T-helper 2 cell treated with Interferon-gamma antibody and Interleukin-4, amounts not matched to agents 5 μg/mL and 100 μg/mL, for 36 hours (primary cell): ENCODE measurements at places on chromosomes 16 and 17.

DNA sequence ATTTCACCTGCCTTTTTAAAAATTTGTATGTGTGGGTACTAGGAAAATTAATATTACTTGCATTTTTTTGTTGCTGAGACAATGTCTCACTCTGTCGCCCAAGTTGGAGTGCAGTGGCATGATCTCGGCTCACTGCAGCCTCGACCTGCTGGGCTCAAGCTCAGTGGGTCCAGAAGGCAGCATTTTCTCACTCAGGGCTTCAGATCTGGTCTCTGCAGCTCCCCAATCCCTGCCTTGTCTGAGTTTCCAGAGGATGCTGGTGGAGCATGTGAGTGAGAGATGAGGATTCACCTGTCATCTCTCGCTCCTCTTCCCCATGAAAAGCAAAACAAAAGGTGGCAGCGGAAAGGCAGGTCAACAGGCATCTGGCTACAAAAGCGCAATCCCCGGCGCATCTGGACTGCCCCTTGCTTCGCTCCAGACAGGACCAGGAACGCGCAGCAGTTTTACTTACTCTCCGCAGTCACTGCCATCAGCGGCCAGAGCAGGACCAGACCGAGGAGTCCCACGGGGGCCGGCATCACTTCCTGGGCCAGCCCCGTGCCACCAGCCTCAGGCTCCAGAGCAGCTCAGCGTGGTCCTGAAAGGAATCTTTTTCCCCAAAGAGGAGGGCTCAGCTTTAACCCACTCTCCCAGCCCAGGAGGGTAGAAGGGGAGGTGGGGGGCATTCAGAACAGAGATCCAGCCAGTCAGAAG is 59.9 kb downstream of the LITAF start:
- no peak for DNase-seq

- DNase-seq: peak; percentile 39
Measured at GRCh38 chr16:1770328-1771187, 785 bp downstream of the NME3 start.

- DNase-seq: no peak
Measured at GRCh38 chr16:82384017-82384416, 214.0 kb upstream of the MPHOSPH6 start.

- no peak for DNase-seq
Measured at GRCh38 chr17:5557485-5557884, 26.8 kb downstream of the NLRP1 start.

GRCh38 chr16:75494184-75494583 is 1.1 kb downstream of the CHST6 start:
- no peak for DNase-seq

DNA sequence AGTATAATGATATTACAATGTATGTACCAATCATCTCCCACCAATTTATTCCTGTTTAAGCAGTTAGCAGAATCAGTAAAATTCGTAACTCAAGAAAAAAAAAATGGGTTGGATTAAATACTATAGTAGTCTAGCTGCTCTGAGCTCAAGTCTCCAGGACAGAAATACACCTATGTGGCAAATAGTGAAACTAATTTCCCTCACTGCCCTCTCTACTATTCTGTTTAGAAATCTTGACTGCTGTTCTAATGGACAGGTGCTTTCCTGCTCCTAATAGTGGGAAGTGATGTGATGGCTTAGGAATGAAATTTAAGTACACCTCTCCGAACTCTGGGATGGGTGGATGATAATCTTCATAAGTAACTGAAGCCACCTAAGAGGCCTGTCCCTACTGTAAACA is 175.7 kb downstream of the KCNJ2 start:
- no peak for DNase-seq

- no peak for DNase-seq
Measured at GRCh38 chr17:81070541-81071246, 35.7 kb downstream of the BAIAP2 start.

GRCh38 chr17:30393491-30393890 is 14.8 kb downstream of the CPD start:
- no peak for DNase-seq

GRCh38 chr17:41642252-41643156 is 18.1 kb upstream of the KRT17 start:
- no peak for DNase-seq

DNA sequence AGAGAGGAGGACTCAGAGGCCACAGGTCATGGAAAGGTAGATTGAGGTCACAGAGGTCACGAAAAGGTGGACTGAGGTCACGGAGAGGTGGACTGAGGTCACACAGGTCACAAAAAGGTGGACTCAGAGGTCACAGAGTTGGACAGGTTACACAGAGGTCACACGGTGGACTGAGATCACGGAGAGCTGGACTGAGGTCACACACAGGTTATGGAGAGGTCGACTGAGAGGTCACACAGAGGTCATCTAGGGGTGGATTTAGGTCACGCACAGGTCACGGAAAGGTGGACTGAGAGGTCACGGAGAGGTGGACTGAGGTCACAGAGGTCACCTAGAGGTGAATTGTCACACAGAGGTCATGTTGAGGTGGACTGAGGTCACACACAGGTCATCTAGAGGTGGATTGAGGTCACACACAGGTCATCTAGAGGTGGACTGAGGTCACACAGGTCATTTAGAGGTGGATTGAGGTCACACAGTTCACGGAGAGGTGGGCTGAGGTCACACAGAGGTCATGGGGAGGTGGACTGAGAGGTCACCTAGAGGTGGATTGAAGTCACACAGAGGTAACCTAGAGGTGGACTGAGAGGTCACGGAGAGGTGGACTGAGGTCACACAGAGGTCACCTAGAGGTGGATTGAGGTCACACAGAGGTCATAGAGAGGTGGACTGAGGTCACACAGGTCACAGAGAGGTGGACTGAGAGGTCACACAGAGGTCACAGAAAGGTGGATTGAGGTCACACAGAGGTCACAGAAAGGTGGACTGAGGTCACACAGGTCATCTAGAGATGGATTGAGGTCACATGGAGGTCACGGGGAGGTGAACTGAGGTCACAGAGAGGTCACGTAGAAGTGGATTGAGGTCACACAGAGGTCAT is 26.7 kb upstream of the JPT2 start:
- no peak for DNase-seq

- no peak for DNase-seq
Measured at GRCh38 chr16:78390508-78391324, 291.3 kb downstream of the WWOX start.

- no peak for DNase-seq
Measured at GRCh38 chr17:15958484-15958854, 13.5 kb downstream of the ADORA2B start.

DNA sequence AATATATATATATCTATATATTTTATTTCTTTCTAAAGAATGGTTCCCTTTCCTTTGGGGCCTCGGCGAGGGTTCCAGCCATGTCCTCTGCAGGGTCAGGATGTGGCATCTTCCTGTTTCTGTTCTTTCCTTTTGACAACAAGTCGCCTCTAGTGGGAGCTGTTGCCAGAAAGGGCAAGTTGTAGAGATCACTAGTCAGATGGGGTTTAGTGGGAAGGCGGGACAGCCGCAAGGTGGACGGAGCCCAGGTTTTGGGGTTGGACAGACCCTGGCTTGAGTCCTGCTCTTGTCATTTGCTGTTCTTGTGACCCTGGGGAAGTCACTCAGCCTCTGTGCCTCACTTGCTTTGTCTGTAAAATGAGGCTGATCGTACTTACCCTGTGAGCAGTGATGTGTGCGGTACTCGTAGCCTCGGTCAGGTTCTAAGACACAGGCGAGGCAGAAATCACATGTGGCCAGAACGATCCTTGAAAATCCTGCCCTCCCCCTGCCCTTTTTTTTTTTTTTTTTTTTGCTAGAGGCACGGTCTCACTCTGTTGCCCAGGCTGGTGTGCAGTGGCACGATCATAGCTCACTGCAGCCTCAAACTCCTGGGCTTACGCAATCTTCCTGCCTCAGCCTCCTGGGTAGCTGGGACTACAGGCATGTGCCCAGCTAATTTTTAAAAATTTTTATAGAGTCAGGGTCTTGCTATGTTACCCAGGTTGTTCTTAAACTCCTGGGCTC is 80.1 kb downstream of the ABCC6 start:
- no peak for DNase-seq

DNA sequence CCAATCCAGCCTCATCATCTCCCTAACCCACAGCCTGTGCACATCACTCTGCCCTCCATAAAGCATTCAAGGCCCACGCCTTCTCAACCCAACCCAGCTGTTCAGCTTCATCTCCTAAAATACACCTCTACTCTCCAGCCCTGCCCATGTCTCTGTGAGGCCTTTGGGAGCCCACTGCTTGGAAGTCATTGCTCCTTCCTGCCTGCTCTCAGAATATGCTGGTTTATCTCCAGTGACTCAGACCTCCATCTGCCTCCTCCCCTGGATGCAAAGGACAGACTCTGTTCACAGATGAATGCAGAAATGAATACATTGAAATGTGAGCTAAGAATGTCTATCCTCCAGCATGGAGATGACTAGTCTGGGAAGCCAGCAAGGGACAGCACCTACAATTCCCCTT is 19.0 kb downstream of the KCNG4 start:
- no peak for DNase-seq

DNA sequence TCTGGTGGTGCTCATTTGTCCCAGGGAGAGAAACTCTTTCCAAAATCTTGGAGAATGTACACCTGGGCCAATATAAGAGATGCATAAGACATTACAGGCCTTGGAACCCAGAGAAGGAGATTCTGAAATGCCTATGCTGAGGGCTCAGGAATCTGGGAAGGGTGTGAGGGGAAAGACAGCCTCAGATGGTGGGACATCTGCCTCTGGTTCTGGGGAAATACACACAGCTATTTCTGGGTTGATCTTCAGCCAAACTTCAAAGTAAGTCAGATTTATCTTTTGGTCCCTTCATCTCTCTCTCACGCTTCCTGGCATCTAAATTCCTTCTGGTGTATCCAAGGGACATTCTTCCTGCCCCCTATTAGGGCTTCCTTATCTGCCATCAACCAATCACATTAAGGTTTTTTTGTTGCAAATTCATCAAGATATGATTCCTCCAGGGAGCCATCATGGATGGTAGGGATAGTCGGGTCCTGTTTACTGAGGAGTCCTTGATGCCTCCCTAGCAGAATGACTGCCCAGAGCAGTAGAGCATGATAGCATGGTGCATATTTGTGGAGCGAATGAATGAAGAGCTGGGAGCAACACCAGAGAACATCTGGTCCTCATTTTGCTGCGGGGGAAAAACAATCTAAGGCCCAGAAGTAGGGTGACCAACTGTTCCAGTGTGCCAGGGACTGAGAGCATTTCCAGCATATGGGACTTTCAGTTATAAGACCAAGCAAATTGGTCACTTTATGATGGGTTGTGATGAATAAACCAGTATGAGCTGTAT is 35.7 kb upstream of the DYNLL2 start:
- DNase-seq: no peak

- DNase-seq: no peak
Measured at GRCh38 chr17:73921306-73921705, 277.1 kb upstream of the SDK2 start.

- DNase-seq: no peak
Measured at GRCh38 chr16:16019488-16019887, 70.1 kb downstream of the ABCC1 start.

DNA sequence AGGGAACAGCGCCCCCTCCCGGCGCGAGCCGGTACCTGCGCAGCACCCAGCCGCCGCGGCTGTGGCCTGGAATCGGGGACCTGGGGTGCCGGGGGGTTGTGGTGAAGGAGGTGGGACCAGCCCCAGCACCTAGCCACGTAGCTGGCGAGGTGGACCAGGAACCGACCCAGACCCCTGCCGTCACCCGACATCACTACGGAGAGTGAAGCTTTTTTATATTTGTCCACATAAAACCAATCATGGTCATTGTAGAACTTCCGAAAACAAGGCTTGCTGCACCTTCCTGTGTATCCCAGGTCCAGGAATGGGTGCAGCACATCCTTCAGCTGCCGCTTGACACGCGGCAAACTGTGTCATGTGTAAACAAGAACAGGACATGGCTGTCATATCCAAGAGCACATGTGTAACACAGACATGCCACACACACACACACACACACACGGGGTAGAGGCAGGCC is 1.3 kb downstream of the HBQ1 start:
- no peak for DNase-seq

GRCh38 chr16:2428784-2429033 is 538 bp upstream of the CCNF start:
- no peak for DNase-seq

- DNase-seq: no peak
Measured at GRCh38 chr17:66725956-66726355, 109.0 kb upstream of the CACNG5 start.

GRCh38 chr16:57906382-57907316 is 64.3 kb downstream of the CNGB1 start:
- DNase-seq: no peak

DNA sequence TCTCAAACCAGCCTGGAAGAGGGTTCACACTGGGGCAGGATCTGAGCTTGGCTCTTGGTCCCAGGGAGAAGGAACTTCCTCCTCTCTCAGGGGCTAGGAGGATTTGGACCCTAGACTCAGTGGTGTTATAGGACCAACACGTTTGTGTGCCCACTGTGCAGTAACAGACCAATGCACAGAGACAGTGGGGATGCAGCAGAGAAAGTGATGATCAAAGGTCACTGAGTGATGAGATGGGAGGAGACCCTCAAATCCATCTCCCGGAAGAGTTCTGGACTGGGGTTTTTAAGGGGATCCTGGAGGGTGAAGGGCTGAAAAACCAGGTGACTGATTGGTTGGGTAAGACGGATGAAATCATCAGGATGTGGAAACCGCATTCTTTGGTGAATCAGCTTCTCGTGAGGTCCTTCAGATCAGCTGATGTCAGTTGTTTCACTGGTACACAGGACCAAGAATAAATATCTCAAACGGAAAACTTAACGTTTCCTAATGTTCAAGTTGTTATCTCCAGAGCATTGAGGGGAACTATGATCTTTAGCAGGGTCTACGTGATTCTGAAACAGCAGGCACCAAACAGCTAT is 3.3 kb upstream of the VAC14 start:
- DNase-seq: no peak

DNA sequence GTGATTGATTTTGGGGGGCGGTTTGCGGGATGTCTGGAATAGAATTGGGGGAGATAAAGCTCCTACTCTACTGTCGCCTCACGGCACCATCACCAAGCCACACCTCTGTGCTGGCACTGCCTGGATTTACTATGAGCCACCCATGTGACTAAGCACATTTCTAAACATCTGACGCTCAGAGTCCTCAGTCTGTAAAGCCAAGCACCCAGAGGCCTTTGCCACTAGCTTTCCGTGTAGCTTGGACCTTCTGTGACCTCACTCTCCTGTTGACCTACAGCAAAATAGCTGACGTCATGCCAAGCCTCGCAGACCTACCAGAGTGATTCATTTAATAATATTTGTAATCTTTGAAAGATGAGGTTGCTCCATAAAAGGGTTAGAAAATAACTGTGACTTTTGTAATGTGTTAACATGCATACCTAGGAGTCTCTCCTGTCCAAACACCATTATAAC is 38.5 kb upstream of the MYOCD start:
- no peak for DNase-seq
